AG04450 (cell line): ENCODE measurements at places on chromosomes 2 and 18.

- DNase-seq: no peak
Observed at GRCh38 chr2:187505065-187505672, 49.1 kb downstream of the TFPI start.

DNA sequence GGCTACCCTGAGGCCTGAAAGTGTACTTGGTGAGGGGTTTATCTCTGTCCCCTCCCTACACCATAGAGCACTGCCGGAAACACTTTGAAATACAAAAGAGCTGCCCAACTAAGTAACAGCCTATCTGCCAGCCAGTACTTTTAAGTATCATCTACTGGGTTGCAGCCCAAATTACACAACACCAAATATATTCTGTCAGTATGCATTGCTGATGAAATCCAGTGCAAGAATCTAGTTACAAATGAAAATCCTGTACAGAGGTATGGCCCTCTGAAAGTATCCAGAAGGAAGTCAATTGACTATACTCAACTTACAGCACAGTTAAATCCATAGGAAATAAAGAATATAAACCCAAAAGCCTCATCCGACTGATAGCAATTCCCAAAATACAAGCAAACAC is 280.8 kb downstream of the CCDC85A start:
- DNase-seq: no peak

GRCh38 chr2:186255823-186256222 is 230.2 kb upstream of the ZC3H15 start:
- DNase-seq: no peak

GRCh38 chr2:8577573-8577972 is 104.3 kb upstream of the ID2 start:
- no peak for DNase-seq

DNA sequence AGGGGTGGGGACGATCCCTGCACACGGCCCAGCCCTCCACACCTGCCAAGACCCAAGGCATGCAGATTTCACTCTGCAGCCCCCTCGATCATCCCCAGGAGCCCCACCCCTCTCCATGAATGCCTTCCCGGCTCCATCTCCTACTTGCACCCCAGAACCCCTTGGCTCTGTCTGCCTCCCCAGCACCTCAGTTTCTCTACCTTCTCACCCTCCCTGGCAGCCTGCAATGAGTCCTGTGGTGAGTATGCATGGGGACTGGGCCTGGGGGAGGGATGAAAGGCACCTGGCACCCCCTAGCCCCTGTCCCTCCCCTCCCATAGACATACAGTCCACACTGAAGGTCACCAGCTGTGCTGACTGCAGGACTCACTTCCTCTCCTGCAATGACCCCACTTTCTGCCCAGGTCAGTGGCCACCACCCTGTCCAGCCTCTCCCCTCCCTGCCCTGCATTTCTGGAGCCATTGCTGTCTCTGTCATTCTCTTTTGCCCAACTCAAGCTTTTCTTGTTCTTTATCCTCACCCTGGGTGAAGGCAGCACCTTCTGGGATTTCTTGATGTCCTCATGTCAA is 1.0 kb downstream of the TEX51 start:
- DNase-seq: no peak

GRCh38 chr18:75654851-75655751 is 227.6 kb upstream of the SMIM21 start:
- no peak for DNase-seq

- DNase-seq: no peak
Observed at GRCh38 chr2:134432435-134432883, 178.6 kb downstream of the MGAT5 start.

- peak; percentile 45 for DNase-seq
Observed at GRCh38 chr2:152036611-152037469, 62.0 kb downstream of the CACNB4 start.

- DNase-seq: no peak
Observed at GRCh38 chr2:204089574-204089973, 153.0 kb downstream of the ICOS start.

GRCh38 chr2:64640153-64641044 is 13.3 kb downstream of the SERTAD2 start:
- no peak for DNase-seq

GRCh38 chr2:234158812-234159211 is 108.3 kb downstream of the SPP2 start:
- DNase-seq: no peak

- no peak for DNase-seq
Observed at GRCh38 chr2:127700527-127701192, 637 bp upstream of the SFT2D3 start.

DNA sequence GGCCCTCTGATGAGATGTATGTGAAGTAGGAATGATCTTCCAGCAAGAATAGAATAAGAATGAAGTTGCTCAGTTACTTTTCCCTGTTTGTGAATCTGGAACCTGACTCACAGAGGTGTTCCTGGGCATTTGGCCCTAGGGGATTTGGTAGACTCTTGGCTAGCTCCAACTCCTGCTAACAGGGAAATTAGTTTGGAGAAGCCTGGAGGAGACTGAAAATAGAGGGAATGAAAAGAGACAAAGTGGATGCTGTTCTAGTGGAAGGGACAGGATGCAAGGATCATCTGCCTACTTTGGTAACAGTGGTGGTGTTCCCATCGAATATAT is 19.6 kb downstream of the TMEM17 start:
- DNase-seq: no peak

DNA sequence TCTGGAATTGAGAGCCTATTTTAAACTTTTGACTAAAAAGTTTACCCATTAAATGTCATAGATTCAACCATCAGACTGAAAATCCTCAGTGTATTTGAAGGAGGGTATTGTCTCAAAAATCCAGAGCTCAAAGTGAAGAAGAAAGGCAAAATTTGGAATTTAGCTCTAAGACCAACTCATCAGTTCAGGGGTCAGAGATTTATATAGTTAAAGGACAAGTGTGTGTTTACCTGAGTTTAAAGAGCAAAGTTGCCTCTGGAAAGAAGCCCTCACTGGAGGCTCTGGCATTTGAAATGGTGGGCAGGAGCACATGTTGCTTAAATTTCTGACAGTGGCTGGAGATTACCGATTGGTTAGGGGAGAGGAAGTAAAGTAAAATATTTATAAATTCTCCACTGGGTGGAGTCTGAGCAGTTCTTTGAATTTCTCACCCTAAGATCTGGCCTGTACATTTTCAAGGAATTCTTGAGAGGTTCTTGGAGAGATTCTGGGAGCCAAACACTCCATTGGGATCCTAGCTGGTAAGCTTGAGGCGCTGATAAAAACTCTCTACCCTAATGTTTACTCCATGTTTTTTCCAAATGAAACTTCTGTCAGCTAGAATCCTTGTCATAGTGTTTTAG is at the start of gene KYNU:
TSS of gene KYNU (plus strand) at position 449 of the 623 bp plus-strand sequence. CDS start 7,704 bp downstream, outside the sequence.
- DNase-seq: no peak

GRCh38 chr2:38716185-38716584 is 35.0 kb downstream of the SRSF7 start:
- peak; percentile 63 for DNase-seq

DNA sequence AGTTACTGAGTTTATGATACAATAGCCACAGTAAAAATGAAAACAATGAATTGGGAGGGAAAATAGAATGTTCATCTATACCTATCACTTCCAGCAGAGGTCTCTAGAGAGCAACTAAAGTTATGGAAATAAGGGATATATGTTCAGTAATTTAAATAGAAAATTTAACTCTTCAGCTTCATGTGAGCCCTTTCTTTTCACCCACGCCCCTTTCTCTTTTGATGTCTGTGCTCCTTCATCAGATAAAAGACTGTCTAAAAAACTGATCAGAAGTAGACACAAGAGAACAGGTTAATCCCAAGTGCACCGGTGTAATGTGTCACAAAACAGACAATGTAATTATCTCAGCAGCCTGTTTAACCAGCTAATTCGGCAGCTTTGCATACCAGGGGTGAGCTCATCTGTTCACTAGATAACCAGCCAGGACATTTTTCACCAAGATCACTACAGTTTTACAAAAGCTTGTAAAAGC is 238.5 kb upstream of the ERBB4 start:
- DNase-seq: no peak

GRCh38 chr2:177400337-177400923 is 7.9 kb downstream of the AGPS start:
- no peak for DNase-seq

- no peak for DNase-seq
Observed at GRCh38 chr2:224930990-224931389, 111.3 kb downstream of the DOCK10 start.

DNA sequence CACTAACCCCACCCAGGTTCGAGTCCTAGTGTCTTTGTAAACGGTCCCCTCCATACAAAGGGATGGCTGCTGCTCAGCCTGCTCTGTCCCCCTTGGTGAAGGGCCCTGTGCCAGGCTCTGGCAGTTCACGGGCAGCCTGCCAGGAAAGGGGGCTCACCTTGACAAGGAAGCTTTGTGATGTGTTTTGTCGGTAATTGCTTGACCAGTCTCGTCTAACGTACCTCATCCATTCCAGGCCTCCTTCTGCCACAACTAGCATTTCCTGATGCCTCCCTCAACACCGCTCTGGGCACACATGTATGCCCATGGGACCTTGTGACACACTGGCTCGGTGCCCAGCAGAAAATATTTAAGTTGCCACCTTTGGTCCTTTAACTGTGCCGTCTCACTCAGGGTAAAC is 171.9 kb downstream of the KLHL29 start:
- DNase-seq: no peak

DNA sequence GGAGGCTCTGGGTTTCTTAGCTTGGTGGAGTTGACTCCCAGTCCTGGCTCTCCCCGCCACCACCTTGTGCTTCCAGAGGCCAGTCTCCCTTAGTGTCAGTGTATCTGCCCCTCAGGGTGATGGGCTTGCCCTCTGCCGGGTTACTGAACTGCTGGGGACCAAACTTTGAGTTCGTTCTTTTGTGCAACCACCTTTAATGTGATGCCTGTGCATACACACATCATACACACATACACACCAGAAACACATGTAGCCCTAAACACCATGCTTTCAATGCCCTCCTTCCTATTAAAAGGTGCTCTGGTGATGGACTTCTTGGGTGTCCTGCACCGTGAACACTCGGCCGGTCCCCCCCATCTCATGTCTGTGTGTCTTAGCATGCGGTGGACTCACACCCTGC is 315.1 kb upstream of the EPAS1 start:
- DNase-seq: no peak

- no peak for DNase-seq
Observed at GRCh38 chr18:23134780-23135549, at the start of gene CABLES1. Gene CABLES1 (plus strand): TSS chr18:23135485. CDS start chr18:23135763, 278 bp downstream.

GRCh38 chr2:134582547-134582899 is 136.3 kb downstream of the TMEM163 start:
- no peak for DNase-seq

DNA sequence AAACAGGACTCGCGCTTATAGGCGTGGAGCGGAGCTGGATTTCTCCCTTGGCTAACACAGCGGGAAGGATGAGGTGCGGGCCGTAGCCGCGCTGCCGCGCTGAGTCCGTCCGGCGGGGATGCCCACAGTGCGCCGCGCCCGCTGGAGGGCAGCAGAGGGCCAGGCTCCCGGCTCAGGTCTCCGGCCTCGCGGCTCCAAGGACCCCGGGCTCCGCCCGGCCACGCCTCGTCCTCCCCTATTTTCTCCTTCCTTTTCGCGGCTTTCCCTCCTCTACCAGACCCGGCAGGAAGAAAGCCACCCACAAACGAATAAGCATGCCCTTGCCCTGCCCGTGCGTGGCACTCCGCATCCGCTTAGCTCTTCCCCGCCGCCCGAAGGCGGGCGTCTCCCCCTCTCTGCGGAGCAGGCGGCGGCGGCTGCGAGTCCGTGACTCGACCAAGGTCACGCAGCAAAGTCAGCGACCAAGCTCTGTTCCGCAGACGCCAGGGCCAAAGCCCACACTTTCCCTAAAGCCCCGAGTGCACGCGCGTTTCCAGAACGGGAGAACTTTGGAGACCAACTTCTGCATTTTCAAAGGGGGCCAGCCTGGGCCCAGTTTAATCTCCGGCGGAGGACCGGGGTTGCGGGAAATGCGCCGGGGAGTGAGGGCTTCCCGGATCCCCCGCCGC is 48.5 kb downstream of the KCNIP3 start:
- peak; percentile 20 for DNase-seq

DNA sequence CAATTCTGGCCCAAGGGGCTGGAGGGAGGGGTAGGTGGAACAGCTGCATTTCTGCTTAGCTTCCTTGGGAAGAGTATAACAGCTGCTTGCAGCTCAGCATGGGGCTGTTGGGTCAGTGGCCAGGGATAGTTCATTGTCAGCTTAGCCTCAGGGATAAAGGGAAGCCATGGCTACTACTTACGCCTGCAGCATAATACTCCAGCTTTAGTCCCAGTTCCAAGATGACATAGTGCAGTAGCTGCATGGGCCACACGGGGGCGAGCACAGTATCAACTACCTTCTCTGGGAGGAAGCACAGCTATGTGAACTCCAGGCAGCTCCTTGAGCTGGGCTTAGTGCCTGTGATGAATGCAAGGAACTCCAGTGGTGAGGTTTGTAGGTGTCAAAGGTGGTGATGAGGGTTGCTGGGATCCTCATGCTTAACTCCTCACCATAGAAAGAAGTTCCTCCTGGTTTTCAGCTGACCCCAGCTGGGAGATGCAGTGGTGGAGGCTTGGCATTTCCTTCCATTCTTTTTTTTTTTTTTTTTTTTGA is 35.4 kb upstream of the RHOB start:
- peak; percentile 38 for DNase-seq

DNA sequence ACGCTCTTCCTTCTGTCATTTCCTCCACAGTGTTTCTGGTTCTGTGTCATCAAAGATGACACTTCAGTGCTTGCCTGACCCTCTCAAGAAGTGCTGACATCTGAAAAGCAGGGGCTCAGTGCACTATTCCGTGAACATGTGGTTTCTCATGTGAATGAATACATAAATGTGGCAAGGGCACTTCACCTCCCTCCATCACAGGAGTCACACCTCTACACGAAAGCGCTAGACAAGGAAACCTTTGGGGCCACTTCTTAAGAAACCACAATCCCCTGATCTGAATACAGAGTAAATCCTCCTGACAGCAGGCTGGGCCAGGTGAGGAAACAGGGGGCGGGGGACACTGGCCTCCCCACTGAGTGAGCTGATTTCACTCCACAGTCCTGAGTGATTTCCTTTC is 145.8 kb upstream of the ACAA2 start:
- DNase-seq: no peak

- DNase-seq: peak; percentile 66
Observed at GRCh38 chr2:200944467-200945394, 18.7 kb downstream of the ORC2 start.

DNA sequence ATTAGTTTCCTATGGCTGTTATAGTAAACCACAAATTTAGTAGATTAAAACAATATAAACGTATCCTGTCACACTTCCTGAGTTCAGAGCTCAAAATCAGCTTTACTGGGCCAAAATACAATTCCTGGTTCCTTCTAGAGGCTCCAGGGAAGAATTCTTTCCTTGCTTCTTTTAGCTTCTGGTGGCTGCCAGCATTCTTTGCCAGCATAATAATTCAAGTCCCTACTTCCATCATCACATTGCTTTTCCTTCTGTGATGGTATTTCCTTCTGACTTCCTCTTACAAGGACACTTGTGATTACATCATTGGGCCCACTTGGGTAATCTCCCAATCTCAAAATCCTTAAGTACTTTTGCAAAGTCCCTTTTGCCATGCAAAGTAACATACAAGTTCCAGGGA is 40.6 kb downstream of the MOB4 start:
- DNase-seq: no peak

GRCh38 chr2:147433822-147434221 is 411.0 kb upstream of the ACVR2A start:
- DNase-seq: no peak

- DNase-seq: no peak
Observed at GRCh38 chr2:197516393-197516761, 511 bp downstream of the MOB4 start.
